ENCODE measurements at places on chromosomes 5 and 9.

DNA sequence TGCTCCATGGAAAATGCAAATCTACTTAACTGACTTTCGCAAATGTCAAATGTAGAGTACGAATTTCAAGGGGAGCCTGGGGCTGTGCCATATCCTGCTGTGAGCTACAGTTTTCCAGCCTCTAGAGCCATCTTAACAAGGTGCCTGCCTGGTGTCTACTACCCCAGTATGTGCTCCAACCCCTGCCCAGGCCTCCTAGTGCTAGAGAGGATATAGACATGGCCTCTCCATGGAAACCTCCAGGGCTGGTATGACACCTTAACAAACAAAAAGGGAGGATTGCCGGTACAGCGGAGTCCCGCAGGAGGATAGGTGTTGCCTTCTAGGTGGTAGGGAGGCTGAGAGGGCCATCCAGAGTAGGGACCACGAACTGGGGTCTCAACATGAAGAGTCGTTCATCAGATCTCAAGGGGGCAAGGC is 13.6 kb upstream of the IL3 start:
- DNase-seq: no peak

DNA sequence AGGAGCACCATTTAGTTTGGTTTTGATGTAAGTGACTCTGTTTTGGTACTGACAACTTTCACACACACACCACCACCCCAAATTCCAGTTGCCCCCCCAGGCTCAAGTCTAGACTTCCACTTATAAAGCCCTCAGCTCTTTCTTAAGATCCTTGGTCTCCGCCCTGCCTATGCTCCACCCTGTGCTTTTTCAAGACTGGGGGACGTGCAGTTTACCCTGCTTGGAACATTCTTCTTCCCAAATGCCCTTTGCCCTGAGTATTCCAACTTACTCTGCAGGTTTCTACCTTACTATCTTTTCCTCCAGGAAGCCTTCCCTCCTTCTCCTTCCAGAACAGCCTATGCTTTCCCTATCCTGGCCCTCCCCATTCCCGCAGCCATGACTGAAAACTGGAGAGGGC is 1.5 kb upstream of the TRIM14 start:
- DNase-seq: no peak

GRCh38 chr9:72661401-72662135 is 140.2 kb downstream of the TMC1 start:
- no peak for DNase-seq

DNA sequence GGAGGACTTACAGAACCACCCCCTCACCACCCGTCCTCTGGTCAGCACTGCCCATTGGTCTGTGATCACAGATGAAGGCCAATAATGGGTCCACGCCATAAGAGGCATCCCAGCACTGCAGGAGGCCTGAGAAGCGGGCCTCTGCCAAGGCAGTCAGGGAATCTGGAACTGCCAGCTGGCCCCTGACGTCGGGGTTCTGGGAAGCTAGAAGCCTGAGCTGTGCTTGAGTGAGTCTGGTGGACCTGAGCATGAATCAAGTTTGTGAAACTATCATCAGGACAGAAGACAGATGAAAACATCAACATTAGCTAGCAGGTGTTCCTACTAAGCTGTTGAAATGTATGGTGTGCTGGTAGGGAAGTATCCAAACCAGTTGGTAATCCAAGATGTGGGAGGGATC is 7.8 kb downstream of the ANGPTL2 start:
- no peak for DNase-seq

GRCh38 chr9:126614088-126614454 is 343 bp downstream of the LMX1B start:
- DNase-seq: no peak

DNA sequence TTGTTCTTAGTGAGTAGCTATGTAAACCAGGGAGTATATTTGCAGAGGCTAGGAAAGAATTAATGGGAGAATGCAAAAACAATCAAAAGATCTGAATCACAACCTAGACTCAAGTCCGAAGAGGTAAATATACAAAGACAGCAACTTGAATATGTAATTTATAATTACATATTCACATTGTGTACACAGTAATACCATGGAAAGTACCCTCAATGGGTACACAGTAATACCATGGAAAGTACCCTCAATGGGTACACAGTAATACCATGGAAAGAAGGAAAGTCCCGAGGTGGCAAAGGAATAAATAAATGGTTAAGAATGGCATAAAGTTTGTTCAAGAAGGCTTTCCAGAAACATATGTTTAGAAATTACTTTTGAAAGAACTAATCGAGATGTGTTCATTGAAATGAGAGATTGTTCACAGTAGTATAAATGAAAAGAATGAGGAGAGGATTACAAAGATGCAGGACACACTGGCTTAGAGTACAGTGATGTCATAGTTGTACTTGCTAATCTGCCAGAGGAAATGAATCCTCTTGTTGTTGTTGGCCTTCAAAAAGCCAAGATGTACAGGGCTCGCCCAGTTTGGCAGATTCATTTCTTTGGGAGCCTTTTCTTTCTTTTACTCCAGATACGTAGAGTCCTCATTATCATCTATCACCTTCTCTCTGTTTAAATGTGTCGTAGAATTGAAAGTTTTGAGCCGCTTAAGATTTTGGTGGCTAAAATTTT is 116.0 kb downstream of the UNC13B start:
- DNase-seq: no peak

GRCh38 chr5:135326296-135327254 is 72.5 kb downstream of the MACROH2A1 start:
- DNase-seq: peak; percentile 65

- DNase-seq: no peak
These were observed 69.9 kb downstream of the RCL1 start for GRCh38 chr9:4862506-4863250.

GRCh38 chr9:92716557-92716956 is 46.6 kb upstream of the IPPK start:
- DNase-seq: peak; percentile 42

DNA sequence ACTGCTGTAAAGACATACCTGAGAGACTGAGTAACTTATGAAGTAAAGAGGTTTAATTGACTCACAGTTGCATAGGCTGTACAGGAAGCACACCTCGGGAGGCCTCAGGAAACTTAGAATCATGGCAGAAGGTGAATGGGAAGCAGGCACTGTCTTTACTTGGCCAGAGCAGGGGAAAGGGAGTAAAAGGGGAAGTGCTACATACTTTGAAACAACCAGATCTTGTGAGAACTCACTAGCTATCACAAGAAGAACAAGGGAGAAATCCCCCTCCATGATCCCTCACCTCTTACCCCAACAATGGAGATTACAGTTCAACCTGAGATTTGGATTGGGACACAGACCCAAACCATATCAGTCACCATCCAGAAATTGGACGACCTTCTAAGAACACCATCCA is 1285.8 kb upstream of the CDH9 start:
- no peak for DNase-seq

DNA sequence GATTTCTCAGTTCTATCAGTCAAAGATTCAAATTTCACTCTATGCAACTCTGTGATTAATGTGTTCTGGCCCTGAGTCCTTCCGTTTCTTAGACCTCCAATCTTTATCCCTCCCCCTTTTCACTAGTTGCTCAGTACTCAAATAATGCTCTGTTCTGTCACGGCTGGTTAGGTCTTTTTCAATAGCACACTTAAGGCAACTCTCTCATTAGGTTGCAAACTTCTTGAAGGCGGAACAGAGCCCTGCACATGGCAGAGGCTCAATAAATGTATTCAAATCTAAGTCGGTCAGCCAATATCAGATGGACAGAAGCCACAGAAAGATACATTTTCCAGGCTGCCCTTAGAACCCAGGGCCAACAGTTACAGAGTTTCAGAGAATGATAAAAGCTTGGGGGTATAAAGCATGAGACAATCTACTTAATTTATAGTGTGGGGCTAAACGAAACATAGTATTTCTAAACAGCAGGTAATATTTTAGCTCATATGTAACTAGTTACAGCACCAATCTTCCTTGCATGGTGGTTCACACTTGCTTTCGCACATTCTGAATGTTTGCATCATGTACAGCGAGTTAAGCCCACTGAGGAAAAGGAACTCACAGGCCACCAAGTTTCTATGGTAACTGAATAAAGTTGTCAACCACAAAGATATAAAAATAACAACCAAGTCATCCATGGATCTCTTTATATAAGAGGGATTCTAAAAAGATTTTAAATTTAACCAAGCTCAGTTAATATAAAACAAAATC is 67.1 kb upstream of the GOLPH3 start:
- peak; percentile 21 for DNase-seq

GRCh38 chr9:16312116-16312515 is 558.4 kb downstream of the BNC2 start:
- DNase-seq: no peak

GRCh38 chr5:157912621-157913325 is 53.8 kb upstream of the CLINT1 start:
- peak; percentile 76 for DNase-seq

DNA sequence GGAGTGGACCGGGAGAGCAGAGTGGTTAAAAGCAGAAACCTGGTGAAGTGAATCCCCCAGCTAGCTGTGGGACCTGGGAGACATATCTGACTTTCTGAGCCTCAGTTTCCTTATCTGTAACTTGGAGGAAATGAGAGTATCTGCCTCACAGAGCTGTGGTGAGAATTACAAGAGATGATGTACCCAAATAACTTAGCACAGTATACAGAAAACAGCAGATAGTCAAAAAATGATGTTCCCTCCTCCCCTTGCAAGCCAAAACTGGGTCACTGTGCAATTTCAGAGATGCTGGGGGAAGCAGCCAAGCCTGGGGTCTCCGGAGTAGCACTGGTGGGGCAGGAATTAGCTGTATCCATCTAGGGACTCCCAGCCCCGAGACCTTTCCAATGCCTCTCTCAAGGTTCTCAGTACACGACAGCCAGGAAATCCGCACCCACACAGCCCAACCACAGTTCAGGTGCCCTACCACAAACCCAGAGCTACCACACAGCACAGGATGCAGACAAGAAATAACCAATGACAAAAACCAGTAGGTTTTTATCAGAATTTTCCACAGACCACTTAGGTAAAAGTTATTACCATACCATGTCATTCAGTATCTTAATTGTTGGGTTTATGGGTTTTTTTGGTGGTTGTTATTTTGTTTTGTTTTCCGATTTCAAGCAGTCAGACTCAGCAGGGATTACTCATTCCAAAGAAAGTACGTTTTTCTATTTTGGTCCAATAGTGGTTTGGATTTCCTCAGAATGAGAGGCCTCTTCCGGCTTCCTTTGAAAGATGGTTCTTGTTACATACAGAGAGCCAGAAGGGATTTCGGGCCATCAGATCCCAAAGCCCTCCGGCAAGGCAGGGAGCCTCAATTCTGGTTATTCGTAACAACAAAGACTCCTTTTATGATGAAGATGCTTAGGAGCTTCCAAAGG is 4.9 kb upstream of the HRH2 start:
- no peak for DNase-seq

DNA sequence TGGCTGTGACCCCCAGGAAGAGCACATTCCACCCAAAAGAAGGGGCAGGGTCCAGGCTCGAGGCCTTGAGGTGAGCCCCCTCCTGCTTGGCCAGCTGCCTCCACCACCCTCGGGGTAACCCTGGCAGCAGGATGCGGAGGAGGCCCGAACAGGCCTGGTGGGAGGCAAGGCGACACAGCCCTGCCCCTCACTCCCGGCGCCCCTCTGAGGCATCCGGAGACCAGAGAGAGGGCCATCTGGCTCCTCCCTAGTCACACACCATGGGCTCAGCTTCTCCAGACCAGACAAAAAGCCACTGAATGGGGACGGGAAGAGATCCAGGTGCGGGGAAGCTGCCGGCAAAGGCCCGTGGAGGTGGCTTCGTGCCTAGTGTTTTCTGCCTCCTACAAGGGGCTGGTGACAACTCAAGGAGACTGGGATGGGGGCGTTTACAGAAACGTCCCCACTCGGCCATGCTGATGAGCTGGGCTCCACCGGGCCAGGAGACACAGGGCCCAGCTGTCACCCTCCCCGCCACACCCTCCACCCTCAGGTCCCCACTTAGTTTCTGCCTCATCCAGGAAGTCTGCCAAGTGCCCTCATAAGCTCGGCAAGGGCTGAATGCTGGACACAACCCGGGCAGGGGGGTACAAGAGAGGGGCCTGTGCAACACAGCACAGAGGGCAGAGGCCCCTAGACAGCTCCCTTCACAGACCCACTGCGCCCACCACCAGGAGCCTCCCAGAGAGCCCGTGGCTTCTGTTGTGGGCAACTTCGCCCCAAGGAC is 41.9 kb downstream of the NACC2 start:
- peak; percentile 47 for DNase-seq

DNA sequence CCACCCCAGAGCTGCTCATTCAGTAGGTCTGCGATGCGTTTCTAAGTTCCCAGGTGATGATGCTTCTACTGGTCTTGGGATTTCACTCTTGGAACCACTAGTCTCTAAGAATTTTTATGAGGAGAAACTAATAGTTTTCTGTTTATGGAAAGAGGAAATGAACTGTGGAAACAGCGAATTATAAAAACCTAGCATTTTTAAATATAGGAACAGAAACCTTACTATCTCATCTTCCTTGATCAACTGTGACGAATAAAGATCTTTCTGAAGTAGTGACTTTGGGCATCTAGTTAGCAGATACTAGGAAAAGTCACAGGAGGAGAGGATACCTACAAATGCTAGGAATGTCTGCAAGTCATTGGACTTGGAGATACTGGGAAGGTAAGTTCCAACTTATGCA is 376.8 kb upstream of the RFX3 start:
- no peak for DNase-seq

DNA sequence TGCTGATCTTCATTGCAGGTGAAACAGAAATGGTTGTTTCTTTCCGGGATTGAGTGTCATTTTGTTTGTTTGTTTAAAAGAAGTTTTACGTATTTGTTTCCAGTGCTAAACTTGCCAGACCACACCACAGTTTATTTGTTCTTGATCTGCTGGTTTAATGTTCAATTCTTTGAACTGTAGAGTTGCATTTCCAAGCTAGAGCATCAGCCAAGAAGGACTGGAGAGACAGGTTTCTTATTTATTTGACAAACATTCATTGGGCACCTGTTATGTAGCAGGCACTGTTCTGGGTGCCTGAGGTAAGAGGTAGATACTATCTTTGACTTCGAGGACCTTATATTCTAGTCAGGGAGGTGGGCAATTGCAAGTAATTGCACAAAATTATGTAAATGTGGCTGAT is 45.0 kb downstream of the MCCC2 start:
- DNase-seq: no peak

GRCh38 chr5:132915681-132916080 is 42.2 kb downstream of the LEAP2 start:
- no peak for DNase-seq

GRCh38 chr5:17665836-17666235 is 31.6 kb downstream of the TAF11L14 start:
- no peak for DNase-seq

DNA sequence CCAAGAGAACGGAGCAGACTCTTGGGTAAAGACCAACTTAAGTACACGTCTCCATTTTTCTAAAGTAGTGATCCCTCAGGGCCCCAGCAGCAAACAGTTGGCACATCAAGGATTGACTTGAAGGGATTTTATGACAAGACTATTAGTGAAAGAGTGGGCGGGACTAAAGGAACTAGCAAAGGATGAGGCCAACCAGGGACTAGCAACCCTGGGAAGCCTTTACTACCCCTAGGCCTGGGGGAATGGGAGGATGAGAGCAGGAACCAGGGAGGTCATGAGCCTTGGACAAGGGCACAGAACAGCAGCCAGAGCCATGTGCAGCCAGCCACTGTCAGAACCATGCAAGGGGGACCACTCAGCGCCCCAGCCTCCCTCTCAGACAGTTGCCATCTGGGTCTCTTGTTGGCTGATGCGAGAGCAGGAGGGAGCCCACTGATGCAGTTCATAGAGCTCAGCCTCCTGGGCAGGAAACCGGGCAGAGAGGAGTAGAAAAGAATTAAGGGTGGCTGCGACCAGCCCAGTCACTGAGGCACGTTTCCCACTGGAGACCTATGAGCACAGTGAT is 28.1 kb downstream of the TGFBI start:
- no peak for DNase-seq
